ENCODE measurements at places on chromosomes 13 and 19.

GRCh38 chr13:96996107-96996506, 1.8 kb upstream of the OXGR1 start:
- DNase-seq: no peak

GRCh38 chr13:44652962-44653660, 77.0 kb upstream of the TSC22D1 start:
- no peak for DNase-seq

- peak; percentile 69 for DNase-seq
Observed at GRCh38 chr13:32883474-32883873, 132.7 kb upstream of the KL start.

DNA sequence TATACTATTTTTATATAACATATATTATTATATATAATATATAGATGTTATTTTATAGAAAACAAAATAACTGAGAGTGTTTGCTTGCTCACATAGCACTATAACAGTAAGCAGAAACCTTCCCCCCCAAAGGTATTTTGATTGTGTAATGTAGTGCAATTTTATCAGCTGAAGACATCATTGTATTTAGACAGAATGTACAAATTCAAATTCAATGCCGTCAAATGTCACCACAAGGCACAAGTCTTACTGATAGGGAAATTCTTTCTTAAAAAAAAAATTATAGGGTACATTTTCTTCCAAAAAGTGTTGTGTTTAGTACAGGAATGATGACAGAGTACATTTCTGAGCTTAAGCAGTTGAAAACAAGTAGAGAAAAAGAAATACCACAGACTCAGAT, 1147.1 kb upstream of the SPRY2 start:
- DNase-seq: no peak

- no peak for DNase-seq
Observed at GRCh38 chr19:40251244-40251643, 24.8 kb upstream of the CCNP start.

DNA sequence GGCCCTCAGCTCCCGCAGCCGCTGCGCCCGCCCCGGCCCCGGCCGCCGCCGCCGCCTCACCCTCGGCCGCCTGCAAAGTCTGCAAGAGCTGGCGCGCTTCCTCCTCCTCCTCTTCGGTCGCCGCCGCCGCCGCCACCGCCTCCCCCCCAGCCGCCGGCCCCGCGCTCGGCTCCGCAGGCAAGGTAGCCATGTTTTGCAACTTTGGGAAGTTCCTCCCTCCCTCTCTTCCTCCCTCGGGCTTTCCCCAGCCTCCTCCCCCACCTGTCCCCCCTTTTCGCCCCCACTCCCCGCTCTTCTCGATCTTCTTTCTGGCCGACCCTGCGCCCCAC, 433 bp downstream of the SIX5 start:
- no peak for DNase-seq

GRCh38 chr13:67806796-67807195, 576.7 kb upstream of the PCDH9 start:
- no peak for DNase-seq

- no peak for DNase-seq
Observed at GRCh38 chr13:77386046-77386445, 59.2 kb upstream of the MYCBP2 start.

DNA sequence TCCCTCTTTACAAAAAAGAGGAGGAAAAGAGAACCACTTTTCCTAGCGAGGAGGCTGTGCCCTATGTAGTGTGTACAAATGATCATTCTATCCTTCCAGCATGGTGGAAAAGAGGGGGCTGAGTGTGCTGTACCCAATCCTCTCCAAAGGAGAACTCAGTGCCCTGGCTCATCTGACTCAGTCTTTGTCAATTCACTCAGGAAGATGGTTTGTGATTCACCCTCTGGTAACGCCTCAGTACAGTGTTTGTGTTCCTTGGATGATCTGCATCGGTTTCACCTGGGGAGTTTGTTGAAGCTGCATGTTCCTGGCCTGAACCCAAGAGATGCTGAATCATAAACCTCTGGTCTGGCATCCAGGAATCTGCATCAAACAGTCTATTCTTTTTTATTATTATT, 18.3 kb upstream of the ENOX1 start:
- no peak for DNase-seq

DNA sequence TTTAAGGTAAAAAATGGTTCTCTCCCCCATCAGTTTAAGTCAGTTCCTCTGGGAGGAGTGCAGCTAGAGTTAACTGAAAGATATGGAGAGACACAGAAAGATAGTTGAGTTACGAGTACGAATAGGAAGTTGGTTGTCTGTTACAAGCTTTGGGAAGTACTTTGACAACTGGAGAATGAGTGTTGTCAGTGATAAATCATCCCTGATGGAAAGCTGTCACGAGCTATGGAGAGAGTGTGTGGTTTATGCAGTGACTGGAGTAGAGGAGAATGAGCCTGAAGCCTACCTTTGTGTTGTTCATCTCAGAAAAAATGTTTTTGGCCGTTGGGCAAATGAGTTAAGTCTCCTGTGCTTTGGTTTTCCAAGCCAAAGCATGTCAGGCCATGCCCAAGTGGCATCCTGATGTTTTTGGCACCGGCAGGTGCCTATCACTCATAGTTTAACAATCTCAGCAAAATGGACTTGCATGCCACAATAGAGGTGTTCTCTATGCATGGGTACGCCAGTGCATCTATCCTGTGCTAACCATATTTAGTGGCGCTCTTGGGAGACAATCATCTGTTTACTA, 350.2 kb downstream of the IRS2 start:
- DNase-seq: no peak

DNA sequence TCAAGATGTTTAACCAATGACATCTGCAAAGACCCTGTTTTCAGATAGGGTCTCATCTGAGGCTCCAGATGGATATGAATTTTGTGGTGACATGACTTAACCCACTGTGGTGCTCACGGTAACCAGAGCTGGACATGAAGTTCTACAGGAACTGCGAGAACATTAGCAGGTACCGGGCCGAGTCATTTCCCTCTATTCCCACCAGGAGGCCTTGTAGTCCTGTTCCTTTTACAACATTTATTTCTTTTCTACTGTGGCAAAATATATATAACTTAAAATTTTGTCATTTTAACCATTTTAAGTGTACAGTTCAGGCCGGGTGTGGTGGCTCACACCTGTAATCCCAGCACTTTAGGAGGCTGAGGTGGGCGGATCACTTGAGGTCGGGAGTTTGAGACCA, 7.6 kb upstream of the TSPAN16 start:
- no peak for DNase-seq

DNA sequence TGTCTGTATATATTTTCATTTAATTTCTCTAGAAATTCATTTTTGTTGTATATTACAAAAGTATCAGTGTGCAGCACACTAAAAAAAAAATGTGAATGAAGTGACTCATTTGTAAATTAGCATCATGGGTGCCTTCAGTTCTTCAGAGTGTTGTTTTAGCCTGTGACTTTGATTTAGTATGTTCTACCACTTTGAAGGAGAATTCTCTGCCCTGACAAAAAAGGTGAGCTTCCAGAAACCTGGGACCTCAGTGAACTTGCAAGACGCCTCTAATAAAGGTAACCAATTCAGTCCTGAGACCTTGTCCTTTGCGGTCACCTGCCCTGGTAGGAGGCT, 2.4 kb downstream of the METTL21C start:
- DNase-seq: no peak

- peak; percentile 87 for DNase-seq
Observed at GRCh38 chr19:53365134-53365898, at the start of gene ZNF525. Gene ZNF525, plus strand, starts transcription at chr19:53365705. Its CDS starts 6,577 bp downstream, at chr19:53372282.

- DNase-seq: peak; percentile 36
Observed at GRCh38 chr19:46812977-46813838, 24.8 kb upstream of the SLC1A5 start.

DNA sequence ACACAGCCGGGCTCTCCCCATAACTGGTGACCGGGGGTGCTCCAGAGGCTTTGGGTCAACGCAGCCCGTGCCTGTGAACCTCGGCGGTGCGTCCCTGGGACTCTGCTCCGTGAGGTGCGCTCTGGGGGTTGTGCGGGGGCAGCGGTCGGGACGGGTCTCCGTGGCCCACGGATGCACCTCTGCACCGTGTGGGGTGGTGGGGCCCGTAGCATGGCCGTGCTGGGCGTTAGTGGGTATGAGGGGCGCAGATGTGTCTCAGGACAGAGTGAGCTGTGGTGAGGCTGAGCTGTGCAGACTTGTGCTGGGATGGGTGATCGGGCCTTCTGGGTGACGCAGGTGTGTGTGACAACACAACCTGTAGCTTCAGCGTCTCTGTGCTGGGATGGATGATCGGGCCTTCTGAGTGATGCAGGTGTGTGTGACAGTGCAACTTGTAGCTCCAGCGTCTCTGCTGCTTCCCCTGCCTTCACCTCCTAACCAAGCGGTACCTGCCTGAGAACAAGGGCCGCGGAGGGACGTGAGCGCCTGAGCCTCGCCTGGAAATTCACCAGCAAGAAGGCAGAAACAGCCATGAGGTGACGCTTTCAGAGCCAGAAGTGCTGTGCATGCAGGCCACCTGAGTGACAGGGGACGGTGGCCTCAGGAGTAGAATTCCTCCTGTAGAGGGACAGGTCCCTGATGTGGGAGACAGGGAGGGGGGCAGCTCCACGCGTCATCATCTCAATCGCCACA, 599 bp downstream of the ZNF331 start:
- DNase-seq: no peak

DNA sequence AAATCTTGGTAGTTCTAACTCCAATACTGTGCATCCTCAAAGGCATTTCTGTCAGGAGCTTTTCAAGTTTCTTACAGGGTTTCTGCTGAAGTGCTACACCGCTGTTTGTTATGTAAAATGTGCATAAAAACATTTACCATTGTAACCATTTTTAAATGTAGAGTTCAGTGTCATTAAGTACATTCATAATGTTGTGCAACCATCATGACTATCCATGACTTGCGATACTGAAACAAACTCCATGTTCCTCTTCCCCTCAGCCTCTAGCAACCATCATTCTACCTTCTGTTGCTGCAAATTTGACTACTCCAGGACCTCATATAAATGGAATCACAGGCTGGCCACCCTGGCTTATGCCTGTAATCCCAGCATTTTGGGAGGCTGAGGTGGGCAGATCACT, 14.4 kb upstream of the SLC25A42 start:
- DNase-seq: no peak

DNA sequence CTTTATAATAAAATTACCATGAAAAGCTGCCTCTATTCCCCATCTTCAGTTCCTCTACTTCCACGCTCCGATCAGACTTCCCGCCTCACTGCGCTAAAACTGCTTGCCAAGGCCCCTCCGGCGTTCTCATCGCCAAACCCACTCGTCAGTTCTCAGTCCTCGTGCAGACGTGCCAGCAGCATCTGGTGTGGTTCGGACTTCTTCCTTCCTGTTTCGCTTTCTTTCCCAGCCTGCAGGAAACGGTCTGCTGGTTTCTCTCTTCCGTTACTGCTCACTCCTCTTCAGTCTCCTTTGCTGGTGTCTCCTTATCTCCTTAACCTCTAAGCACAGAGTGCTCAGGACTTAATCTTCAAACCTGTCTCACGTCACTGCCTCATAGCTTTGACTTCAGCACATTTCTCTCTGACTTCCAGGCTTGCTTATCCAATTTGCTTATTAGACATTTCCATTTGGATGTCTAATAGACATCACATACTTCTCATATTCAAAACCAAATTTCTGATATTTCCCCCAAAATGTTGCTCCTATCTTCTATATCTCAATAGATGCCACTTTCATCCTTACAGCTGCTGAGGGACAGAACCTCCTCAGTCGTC, 40.3 kb downstream of the RCBTB2 start:
- no peak for DNase-seq

GRCh38 chr19:29086182-29086581, 126.8 kb downstream of the UQCRFS1 start:
- no peak for DNase-seq

- DNase-seq: no peak
Observed at GRCh38 chr13:38338089-38338488, 11.6 kb upstream of the UFM1 start.

DNA sequence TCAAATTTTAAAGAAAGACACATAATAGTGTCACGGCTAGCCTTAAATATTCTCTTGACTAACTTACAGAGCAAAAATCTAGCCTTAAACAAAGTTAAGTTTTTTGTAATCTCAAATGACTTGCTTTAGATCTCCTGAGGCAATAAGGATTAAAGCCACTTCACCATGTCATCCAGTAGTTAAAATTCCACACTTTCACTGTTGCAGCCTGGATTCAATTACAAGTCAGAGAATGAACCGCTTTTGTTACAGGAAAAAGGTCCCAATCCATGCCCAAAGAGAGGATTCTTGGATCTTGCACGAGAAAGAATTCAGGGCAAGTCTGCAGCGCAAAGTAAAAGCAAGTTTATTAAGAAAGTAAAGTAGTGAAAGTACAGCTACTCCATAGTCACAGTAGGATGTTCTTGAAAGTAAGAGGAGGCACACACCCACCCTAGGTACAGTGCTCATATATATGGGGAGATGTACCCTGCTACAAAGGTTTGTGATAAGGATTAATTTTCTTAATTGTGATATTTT, 34.6 kb upstream of the CD177 start:
- DNase-seq: no peak

GRCh38 chr19:38851622-38852230, 1.9 kb upstream of the HNRNPL start:
- DNase-seq: peak; percentile 75

Measured in DMS79 treated with DMSO at 0.1 percent for 48 hours (cell line).